ENCODE measurements at places on chromosomes 13 and 19.

- ATAC-seq: no peak
Measured at GRCh38 chr13:44146138-44146537, 227.5 kb upstream of the SERP2 start.

DNA sequence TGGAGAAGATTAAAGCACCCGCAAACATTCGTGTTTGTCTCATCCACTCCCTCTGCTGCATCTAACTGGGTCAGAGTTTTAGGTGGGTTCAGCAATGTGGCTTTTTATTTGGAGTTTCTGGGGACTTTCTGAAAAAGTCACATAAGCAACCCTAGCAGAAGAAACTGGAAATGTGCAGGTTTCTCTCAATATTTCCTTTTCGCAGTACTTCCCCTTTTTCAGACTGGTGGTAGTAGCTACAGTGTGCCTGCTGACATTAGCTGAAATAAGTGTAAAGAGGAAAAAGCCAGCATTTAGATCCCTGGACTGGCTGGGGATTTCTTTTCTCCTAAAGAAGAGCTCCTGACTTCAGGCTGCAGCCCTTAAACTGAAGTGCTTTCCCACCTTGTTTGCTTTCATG lies 15.9 kb upstream of the OLFM4 start:
- no peak for ATAC-seq

- ATAC-seq: peak; percentile 59
Measured at GRCh38 chr13:46687810-46688209, 109.2 kb downstream of the ESD start.

GRCh38 chr19:49875857-49876421 lies 1.2 kb downstream of the AKT1S1 start:
- ATAC-seq: no peak

DNA sequence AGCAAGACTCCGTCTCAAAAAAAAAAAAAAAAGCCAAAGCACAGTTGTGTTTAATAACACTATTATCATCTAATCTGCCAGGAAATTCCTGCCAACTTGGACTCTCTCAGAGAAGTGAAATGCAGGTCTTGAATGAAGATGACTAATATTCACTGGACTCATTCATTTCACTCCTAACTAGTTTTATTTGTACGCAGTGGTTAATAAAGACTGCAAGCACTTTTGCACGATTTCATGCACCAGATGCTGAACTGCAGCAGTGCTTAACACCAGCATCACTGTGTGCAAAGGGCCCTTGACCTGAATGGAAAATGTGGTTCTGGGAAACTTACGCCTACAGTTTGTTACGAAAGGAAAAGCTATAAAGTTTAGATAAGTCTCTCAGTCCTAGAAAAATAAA lies 63.3 kb downstream of the DHRS12 start:
- no peak for ATAC-seq

DNA sequence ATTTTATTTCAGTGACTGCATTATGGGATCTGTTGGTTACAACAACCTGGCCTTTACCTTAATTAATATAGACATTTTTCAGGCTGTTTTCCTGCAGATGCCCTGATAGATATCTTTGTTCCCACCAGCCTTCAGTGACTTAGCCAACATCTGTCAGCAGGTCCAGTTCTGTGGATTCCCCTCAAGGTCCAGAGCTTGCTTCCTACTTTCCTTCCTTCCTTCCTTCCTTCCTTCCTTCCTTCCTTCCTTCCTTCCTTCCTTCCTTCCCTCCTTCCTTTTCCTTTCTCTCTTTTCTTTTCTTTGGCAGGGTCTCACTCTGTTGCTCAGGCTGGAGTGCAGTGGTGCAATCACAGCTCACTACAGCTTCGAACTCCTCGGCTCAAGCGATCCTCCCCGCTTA lies 14.4 kb upstream of the CYP2B6 start:
- no peak for ATAC-seq

DNA sequence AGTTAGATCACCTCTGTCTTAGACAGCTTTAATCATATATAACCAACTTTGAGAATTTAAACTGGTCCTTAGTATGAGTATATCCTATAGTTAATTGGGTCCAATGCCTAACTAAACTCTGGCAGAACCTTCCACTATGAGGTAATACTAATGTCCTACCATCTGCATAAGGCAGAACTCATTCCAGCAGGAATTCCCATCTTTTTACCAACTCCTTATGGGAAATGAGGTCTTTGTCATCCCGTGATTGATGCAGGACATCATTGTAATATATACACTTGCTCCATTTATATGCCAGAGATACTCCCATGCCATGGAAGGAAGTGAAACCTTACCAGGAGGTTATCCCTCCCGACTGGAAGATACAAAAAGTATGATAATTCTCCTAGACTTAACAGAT lies 2.8 kb downstream of the KCTD4 start:
- no peak for ATAC-seq

- ATAC-seq: no peak
Measured at GRCh38 chr13:100350601-100351000, 238.0 kb downstream of the GGACT start.

- no peak for ATAC-seq
Measured at GRCh38 chr13:40013554-40013953, 358.1 kb downstream of the COG6 start.

DNA sequence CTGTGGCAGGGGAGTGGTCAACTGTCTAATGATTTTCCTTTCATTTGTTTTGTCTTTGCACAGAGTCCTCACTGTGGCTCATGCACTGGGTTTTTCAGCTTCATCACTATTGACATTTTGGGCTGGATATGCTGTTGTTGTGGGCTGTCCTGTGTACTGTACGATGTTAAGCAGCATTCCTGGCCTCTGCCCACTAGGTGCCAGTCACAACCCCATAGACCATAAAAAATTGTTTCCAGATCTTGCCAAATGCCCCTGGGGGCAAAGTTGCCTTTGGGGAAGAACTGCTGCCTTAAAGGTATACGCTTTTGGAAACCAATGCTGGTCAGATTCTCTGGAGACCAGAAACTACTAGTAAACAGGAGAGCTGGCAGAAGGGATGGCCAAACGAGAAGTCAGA lies 310.4 kb downstream of the SPRY2 start:
- no peak for ATAC-seq

DNA sequence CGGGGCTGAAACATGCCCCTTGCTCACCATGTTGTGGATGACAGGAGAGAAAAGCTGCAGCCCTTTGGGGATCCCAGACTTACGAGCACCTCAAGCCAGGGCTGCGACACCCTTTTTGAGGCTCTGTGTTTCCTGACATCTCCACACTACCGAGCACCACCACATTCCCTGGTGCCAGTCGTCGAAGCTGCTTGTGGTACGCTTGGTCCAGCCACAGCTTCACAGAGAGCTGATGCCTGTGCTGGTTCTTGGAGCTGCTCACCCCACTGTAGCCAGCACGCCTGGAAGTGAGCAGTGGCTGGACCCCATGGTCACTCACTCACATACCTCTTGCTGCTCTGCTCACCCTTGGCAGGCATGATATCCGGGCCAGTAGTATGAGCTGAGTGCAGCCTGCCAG lies 367.5 kb downstream of the SLITRK6 start:
- no peak for ATAC-seq

DNA sequence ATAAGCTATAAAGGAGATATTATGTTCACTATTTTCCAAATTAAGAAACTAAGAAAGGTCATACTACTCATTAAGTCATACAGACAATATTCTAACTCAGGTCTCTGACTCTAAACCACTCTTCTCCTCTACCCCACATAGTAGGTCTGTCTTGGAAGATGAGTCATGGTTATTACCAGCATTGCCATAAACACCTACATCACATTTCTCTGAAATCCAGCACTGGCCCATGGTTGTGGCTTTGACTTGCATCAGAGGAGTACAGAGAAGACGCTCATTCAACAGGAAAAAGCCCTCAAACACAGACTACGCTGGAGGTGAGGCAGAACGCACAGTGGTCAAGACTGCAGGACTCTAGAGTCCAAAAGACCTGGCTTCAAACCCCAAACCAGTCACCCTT lies 476.8 kb downstream of the COG6 start:
- peak; percentile 81 for ATAC-seq

DNA sequence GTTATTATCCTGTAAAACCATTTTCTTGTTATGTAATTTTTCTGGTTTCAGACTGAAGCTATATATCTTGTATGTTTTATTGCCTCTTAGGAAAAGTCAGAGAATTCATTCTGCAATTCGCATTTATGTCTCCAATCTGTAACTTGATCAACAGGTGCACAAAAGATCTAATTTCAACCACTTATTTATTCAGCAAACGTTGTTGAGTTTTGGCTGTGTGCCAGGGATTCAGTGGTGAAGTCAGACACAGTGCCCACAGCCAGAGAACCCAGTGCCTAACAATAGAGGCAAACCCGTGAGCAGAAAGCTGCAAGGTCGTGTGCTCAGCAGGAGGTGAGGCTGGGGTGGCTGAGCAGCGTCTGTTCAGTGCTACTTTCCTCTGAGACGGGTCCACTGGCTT lies 119.5 kb upstream of the MCF2L start:
- no peak for ATAC-seq

DNA sequence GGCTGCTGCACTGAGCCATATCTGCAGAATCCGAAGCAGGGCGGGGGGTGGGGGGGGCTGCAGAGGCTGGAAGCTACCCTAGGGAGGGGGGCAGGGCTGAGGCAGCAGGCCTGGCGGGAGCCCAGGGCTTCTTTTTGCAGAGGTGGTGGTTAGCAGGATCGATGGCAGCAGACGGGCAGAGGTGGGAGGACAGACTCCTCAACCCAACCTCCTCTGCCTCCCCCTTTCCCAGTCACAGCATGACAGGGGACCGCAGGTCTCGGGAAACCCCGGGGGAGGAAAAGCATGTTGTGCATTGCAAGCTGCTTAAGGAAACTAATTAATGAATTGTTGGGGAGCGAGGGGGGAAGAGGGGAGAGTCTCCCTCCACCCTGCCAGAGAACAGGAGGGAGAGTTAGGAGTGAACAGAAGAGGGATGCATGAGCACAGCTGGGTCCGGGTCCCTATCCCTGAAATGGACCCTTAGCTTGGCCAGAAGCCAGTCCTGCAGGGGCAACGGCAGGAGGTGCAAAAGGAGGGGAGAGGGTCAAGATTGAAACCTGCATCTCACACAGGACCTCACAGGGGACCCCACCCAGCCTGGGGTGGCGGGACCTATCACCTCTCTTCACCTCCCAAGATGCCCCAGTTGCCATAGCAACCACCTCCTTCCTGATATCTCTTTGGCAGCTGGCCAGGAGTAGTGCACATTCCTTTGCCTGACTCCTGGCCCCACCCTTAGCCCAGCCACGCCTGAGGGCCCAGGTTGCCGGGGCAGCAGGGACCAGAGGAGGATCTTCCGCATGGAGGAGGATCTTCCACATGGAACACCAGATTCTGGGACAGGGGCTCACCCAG lies 1.8 kb downstream of the FXYD7 start:
- ATAC-seq: no peak

- ATAC-seq: no peak
Measured at GRCh38 chr19:23273022-23273589, 22.9 kb upstream of the ZNF724 start.

DNA sequence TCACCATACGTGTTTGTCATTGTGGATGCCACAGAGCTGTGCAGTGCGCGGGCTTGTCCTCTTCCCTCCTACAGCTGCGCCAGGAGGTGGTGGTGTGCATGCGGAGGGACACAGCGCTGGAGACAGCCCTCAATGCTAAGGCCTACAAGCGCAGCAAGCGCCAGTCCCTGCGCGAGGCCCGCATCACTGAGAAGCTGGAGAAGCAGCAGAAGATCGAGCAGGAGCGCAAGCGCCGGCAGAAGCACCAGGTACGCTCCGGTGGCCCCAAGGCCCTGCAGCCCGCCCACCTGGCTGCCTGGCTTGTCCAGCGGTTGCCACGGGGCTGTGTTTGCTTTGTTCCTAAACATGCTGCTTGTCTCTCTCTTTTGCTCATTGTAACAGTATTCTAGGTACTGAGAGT lies 30.2 kb downstream of the SMARCA4 start:
- ATAC-seq: no peak

DNA sequence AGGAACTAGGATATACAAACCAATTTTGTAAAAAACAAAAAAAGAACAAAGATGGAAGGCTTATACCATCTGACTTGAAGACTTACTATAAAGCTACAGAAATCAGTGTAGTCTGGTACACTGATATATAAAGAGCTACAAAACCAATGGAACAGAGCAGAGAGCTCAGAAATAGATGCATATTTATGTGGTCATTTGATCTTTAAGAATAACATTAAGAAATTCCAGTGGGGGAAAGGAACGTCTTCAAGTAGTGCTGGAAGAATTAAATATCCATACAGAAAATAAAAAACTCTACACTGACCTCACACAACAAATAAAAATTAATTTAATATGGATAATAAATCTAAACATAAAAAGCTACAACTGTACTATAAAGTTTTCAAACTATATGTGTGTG lies 317.0 kb downstream of the ENOX1 start:
- no peak for ATAC-seq

- no peak for ATAC-seq
Measured at GRCh38 chr13:85768946-85769345, 30.3 kb downstream of the SLITRK6 start.

DNA sequence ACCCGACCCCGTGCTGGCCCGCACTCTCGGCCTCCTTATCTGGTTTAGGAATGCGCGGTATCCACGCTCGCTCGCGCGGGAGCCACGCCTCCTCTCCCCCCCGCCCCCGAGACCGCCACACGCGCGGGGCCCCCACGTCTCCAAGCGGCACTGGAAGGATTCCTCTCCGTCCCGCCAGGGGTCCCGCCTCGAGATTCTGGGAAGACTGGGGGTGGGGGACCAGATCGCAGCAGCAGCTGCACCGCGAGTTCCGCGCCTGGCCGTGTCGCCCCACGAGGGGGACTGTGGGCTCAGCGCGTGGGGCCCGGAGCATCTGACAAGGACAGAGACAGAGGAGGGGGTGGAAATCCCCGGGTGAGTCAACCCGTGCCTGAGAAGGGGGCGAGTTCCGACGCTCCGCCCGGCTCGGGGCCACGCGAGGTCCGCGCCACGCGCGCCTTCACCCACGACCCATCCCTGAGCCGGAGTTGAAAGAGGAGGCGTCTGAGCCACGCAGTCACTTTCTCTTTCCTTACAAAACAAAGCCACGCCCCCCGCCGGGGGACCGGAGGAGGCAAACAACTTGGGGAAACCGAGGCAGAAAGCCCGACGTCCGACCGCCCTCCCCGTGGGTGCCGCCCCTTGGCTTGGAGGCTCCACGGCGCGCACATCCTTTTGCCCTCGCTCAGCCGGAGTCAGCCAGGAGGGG lies 814 bp downstream of the S1PR2 start:
- ATAC-seq: peak; percentile 72

DNA sequence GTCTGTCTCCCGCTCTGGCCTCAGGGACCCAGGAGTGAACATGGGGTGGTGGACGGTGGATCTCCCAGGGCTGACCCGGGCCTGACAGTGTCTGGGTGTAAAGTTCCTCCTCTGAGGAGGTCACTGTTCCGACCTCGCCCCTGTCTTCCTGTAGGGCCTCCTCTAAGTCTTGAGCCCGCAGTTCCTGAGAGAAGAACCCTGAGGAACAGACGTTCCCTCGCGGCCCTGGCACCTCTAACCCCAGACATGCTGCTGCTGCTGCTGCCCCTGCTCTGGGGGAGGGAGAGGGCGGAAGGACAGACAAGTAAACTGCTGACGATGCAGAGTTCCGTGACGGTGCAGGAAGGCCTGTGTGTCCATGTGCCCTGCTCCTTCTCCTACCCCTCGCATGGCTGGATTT lies at the start of gene SIGLEC9:
TSS of gene SIGLEC9 (plus strand) at position 178 of the 400 bp plus-strand sequence. CDS start at position 247, 69 bp downstream.
- no peak for ATAC-seq

DNA sequence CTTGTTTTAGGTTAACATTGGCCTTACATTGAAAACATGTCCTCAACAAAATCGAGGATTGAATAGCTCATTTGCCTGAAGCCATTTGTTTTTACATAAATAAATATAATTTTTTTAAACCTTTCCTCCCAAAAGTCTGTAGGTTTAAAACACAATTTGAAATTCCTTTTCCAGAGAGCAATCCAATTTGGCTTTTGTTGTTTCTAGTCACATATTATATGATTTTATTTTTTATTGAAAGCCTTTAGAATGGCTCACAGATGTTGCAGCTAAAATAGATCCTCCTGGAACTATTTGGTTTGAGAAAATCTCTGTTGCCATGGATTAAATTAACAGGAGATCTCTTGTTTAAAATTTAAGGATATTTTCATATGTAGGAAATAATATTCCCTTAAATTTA lies 512.6 kb downstream of the KLF5 start:
- ATAC-seq: no peak
